ENCODE measurements at places on chromosomes 11 and 22. TPM values are rescaled to one million over a fixed set of nuclear protein-coding genes. Genes with fewer than 3 reads are reported as not detected.

The SLC1A2 gene
- not detected for total RNA-seq

The TSPAN18 gene
- total RNA-seq, result 0.60 TPM

The IGSF22 gene
- total RNA-seq, result 0.33 TPM

The JRKL gene
- total RNA-seq, result 10.4 TPM

The EFEMP2 gene
- 3.9 TPM for total RNA-seq

The RBMXL2 gene
- total RNA-seq, result not detected

The PPME1 gene
- 33.0 TPM for total RNA-seq

The ENTHD1 gene
- total RNA-seq, result 0.16 TPM

The C1QTNF4 gene
- total RNA-seq, result 0.18 TPM

The NXPE2 gene
- total RNA-seq, result not detected

The CHRDL2 gene
- not detected for total RNA-seq

The CDC42BPG gene
- total RNA-seq, result 2.3 TPM

The C22orf42 gene
- not detected for total RNA-seq

The MS4A12 gene
- not detected for total RNA-seq

The PCNX3 gene
- 53.1 TPM for total RNA-seq

The PNPLA3 gene
- total RNA-seq, result 0.16 TPM

The SCGB1A1 gene
- total RNA-seq, result not detected

DNA sequence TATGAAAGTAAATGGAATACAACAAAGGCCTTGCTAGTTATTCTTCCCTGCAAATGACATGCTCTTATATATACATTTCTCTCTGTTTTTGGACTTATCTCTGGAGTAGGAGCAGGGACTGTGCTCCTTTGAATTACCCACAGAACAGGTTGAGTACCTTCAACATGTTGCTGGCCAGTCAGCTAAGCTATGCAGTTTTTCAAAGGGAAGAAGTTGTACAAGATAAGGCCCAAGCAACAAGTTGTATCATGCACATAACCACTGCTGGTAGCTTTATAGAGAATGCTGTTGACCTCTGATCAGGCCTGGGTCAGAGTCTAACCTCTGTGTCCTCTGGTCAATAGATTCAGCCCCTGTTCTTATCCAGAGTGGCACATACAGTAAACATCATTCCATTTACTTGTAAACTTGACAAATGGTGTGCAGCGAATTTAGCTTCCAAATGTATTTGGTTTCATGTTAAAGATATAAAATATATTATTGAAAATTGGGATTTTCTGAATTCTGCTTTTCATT lies 99.6 kb downstream of the C11orf87 start:
- no peak for DNase-seq

DNA sequence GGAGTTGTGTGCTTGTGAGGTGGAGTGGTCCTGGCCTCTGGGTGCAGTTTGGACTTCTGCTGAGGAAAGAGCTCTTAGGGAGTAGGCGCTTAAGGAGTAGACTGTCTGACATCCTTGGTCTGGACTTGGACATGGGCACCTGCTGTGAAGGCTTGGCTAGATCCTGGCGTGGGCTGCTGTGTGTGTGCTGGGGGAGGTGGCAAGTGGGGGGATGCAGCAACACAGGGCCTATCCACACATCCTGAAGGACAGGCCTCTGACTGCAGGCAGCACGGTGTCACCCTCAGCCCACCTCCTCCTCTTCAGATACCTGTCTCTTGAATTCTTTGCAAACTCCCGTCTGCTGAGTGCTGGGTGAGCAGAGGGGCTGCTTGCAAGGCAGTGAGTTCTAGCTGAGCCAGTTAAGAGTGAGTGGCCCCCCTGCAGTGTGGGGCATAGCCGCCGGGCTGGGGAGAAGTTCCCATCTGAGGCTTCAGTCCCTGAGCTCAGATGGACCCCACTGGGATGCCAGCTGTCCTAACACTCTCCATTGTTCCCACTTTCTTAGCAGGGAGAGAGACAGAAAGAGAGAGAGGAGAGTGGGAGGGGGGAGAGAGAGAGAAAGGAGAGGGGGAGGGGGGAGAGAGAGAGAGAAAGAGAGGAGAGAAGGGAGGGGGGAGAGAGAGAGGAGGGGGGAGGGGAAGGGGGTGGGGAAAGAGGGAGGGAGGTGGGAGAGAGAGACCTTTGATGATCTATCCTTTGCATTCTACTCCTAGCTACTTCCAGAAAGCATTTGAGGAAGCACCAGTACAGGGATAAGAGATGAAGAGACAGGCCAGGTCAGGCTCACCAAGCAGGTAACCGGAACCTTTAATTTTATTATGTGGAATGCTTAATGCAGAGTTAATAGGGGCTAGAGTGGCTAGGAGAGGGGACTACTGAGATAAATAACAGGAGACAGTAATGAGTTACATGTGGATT lies 12.6 kb downstream of the SOX10 start:
- no peak for DNase-seq

DNA sequence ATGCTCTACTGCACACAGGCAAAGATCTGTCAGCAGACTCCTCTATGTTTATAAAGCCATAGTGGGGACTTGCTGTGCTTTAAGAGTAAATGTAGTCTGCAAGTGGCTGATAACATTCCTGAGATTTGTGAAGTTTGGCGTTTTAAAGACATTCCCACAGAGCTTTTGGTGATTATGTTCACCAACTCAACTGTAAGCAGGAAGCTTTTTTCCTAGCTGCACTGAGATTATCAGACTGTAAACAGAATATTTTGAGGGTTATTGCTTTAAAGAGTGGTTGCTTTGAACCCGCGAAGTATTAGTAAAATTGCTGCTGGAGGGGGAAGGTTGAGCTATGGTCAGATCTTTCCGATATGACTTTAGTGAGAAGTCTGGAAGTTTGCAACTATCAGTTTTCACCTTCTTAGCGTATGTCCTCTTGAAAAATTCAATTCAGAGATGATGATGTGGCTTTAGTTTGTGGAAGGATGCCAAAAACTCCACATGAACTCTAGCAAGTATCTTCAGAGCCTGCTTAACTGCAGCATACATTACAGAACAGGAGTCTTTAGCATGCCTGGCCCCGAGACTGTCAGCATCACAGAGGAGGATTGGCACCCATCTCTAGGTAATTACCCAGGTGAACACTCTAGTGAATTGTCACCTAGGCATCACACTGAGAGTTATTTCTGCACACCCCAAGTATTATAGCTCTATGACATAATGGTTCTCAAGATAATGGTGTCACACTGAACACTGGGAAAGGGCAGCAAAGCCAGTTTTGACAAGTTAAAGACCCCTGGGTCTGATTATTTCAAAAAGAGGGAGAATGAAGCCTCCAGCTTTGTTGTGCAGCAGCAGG lies 89.9 kb downstream of the MTNR1B start:
- no peak for DNase-seq

DNA sequence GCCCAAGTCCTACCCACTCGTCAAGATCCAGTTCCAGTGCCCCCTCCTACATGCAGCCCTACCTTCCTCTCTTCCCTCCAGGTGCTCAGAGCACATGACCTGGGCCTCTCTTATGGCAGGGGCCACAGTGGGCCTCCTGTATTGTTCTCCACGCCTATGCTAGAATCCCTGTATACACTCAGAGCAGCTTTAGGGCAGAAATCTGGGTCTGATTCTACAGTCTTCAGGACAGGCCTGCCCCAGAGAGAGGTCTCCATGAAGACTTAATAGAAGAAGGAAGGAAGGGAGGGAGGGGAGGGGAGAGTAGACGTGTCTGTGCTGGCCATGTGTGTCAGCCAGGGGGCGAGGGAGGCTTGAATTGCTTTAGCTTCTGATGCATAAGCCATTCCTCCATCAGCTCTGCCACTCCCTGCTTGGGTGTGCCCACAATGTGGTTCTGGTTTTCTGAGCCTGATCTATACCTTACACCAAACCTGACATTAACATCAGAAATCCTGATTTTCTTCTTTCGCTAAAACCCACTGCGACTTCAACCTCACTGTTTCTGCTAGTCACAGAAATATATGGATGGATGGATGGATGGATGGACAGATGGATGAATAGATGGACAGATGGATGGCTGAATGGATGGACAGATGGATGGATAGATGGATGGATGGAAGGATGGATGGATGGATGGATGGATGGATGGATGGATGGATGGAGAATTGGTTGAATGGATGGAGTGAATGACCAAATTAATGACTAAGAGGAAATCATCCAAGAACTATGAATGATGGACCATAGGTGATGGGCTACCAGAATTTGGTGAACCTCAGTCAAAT lies 56.6 kb upstream of the PRDM11 start:
- DNase-seq, result no peak

DNA sequence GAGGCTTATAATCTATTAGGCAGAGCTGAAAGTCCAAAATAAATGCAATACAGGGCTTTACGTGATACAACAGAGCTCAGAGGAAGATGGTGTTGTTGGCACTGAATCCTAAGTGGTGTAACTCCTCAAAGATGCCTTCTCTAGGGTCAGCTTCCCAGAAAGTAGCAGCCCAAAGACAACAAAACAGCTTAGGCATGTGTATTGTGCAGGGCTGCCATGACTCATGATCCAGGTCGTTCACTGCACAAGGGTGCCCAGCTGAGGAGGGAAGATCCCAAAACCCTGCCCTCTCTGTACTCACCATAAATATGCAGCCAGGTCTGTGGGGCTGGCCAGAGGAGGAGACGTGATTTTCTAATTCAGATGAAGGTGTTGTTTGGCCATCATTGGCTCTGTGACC lies 59.4 kb upstream of the NNMT start:
- no peak for DNase-seq

DNA sequence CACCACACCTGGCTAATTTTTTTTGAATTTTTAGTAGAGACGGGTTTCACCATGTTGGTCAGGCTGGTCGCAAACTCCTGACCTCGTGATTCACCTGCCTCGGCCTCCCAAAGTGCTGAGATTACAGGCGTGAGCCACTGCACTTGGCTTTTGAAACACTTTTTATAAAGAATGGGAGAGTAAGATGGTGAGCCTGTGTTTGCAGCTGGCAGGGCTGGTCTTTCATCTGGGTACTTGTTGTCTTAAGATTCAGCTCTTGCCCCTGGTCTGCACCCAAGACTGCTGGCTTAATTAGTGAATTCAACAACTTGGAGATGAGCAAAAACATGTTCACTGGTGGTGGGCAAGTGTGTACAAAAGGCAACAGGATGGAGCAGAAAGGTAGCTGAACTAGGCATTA lies 4.0 kb downstream of the TSPAN18 start:
- no peak for DNase-seq

GRCh38 chr11:102421261-102421660 lies 31.3 kb downstream of the TMEM123 start:
- no peak for DNase-seq

DNA sequence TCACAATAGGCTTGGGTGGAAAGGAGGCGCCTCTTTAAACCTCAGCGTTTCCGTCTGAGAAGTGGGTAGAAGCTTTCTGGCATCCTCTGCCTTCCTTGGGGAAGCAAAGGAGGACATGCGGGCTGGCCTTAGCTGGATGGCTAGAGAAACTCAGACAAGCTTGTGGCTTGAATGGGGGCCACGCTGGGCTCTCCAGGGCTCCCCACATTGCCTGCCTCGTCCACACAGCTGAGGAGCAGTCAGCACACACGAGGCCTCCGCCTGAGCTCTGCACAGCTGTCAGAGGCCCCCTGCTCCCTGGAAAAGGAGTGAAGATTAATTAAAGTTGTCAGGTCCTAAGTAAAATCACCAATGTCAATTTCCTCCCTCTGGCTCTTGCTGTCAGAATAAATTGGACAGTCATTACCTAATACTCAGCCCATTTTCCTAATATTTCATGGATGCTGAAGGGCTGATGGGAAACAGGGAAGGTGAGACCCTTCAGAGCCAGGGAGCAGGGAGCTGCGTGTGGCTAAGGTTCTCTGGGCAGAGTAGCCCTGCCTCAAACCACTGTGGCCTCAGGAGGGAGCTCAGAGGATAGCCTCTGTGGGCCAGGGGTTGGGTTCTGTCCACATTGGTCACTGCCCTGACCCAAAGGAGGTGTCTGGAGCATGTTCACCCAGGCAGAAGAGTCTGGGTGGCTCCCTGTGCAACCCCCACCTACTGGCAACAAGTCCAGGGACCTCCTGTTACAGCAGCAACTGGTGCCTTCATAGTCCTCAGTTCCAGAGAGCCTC lies 118.3 kb upstream of the CD82 start:
- no peak for DNase-seq

DNA sequence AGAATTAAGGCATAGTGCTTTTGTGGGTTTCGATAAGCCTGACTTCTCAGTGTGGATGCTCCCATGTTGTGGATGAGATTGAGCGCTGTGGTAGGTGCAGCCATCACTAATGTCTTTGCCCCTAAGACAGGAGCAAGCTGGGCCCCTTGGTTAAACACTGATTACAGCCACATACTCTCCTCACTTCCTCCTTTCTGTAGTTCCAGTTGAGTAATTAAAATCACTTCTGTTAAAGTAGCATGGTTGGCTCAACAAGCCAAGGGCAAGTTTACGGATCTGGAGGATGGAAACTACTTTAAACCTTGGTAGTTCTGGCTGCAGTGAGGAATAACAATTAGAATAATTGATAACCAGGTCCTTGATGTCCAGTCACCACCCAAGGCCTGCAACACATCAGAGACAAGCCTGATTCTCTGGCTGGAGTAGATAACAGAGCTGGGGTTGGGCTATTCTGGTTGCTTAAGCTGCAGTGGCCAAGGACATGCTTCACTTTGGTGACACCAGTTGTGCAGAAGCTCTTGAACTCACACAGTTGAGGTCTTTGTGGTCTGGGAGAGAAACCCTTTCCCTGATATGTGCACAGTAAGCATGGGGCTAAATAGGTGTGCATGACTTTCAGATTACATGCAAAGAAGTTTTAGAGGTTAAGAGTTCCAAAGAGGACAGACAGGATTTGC lies 81.3 kb downstream of the KIRREL3 start:
- DNase-seq, result no peak

DNA sequence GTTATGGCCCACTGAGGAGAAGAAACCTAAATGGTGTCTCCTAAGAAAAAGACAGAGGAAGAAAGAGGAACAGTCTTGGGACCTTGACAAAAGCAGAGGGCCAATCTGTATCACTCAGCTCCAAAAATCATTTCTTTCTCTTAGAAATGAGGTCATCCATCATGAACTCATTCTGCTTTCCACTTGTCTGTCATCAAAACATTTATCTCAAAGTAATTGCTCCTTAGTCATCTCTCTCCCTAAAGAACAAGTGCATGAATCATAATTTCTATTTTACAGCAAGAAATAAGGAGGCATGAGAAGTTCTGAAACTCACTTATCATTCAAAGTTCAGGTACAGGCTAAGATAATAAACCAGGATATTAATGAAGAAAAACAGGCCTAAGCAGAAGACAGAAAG lies 375.6 kb downstream of the KCNA4 start:
- DNase-seq, result no peak

DNA sequence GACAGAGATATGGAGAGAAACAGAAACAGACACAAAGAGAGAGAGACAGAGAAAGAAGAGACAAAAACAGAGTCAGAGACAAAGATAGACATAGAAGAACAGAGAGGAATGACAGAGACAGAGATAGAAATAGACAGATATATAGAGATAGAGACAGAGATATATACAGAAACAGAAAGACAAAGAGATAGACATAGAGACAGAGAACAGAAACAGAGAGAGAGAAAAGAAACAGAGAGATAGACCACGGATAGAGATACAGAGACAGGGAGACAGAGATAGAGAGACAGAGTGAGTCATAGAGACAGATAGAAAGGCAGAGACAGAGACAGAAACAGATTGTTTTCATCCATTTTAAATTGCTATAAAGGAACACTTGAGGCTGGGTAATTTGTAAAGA lies 12.3 kb upstream of the MPEG1 start:
- DNase-seq, result no peak

- DNase-seq, result no peak
Observed at GRCh38 chr11:124301548-124301947, 12.2 kb downstream of the OR8D1 start.

GRCh38 chr11:43071338-43071737 lies 240.5 kb upstream of the API5 start:
- no peak for DNase-seq
